A172 (cell line): ENCODE measurements at places on chromosomes 5 and 9.
A peak's percentile ranks its signal among the peaks of the same experiment; 100 is the strongest.

DNA sequence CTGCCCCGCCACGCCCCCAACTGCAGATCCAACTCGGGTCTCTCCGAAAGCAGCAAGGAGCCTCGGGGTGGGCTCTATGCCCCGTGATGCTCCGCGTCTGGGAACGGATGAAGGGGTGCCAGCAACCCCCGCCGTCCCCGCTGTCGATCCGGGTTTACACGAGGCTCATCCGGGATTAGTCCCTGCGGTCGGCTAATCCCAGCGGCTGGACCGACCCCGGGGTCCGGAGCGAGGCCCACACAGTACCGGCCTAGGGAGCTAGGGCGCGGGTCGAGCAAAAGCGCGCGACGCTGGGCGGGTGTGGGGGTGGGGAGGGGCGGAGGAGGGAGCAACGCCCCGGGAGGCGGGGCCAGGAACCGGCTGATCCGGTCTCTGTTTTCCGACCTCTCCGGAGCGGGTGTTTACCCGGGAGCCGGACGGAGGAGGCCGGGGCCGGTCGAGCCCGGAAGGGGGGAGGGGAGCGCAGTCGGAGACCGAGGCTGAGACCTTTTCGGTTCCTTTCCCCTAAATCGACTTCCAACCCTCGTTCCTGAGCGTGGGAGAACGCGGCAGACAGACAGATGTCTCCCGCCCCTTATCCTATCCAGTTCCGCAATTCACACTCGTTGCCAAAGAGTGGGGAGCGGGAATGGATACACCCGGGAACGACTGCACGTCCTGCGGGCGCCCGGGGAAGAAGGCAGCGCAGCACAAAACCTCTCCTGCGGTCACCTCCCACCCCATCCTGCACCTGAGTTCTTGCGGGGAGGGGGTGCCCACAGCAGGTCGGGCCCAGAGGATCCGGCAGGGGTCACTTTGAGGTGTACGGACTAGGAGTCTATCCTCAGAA, 28.6 kb downstream of the PCDH1 start:
- peak; percentile 69 for DNase-seq

- peak; percentile 86 for DNase-seq
Measured at GRCh38 chr5:125043781-125044391, 297.4 kb upstream of the ZNF608 start.

- no peak for DNase-seq
Measured at GRCh38 chr5:7902666-7903625, 34.0 kb downstream of the MTRR start.

DNA sequence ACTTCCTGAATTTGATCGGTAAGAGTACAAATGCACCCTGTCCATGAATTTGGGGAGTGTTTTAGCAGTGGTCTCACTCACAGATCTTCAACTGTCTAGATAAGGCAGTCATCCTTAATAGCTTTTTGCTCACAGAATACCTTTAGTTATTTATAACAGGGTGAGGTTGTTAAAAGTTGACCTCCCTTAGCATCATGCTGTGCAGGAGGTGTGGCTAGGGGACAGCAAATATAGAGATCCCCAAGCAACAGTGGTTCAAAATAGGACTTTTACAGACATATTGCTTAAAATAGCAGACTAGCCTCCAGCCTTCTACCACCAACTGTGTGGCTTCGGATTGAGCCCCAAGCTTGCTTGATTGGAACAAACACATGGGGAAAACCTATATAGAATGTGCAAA, 724.4 kb downstream of the TLE1 start:
- no peak for DNase-seq

GRCh38 chr5:54311176-54311677, 854 bp upstream of the ARL15 start:
- no peak for DNase-seq

DNA sequence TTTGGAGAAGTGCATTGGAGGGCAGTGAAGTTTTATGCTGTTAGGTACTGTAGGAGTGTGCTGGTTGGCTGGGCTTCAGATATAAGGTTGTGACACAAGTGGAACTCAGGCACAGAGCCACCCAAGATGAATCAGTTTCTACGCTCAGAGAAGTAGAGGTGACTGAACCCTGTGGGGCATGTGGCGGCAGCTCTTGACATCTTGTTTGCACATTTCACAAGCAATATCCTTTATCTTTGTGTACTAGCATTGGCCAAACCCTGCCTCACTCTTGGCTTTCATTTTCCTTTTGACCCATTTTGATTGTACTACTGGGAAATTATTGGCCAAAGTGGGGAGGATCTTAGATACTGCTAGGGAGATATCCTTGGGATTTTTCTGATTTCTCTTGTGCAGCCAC, 110.0 kb downstream of the PSAT1 start:
- no peak for DNase-seq

DNA sequence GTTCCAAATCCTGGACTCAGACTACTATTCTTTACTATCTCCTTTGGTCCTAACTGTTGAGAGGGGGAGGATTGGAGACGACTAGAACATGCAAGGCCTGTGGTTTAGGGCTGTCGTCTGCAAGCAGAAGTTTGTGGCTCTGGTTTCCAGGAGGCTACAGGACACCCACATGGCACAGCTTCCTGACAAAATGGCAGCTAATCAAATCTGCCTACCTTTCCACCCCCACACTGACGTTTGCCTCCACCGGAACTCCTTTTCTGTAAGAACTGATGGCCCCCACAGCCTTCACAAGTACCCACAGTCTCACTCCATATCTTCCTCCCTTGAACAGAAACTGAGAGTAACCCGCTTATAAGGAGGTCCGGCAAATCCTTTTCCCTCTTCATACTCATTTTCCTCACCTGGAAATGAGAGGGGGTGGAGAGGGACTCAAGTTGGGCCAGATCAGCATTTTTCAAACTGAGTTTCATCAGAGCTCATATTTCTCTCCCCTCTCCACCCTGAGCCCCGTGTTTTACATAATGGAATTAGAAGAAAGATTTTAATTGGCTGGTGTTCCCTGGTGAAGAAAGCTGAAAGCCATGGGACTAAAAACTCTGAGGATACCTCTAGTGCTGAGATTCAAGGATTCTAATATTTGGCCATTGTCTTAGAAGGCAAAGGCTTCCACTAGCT, 5.2 kb downstream of the SLC31A2 start:
- DNase-seq = no peak

GRCh38 chr5:150789450-150789849, 10.9 kb downstream of the SMIM3 start:
- DNase-seq = no peak

DNA sequence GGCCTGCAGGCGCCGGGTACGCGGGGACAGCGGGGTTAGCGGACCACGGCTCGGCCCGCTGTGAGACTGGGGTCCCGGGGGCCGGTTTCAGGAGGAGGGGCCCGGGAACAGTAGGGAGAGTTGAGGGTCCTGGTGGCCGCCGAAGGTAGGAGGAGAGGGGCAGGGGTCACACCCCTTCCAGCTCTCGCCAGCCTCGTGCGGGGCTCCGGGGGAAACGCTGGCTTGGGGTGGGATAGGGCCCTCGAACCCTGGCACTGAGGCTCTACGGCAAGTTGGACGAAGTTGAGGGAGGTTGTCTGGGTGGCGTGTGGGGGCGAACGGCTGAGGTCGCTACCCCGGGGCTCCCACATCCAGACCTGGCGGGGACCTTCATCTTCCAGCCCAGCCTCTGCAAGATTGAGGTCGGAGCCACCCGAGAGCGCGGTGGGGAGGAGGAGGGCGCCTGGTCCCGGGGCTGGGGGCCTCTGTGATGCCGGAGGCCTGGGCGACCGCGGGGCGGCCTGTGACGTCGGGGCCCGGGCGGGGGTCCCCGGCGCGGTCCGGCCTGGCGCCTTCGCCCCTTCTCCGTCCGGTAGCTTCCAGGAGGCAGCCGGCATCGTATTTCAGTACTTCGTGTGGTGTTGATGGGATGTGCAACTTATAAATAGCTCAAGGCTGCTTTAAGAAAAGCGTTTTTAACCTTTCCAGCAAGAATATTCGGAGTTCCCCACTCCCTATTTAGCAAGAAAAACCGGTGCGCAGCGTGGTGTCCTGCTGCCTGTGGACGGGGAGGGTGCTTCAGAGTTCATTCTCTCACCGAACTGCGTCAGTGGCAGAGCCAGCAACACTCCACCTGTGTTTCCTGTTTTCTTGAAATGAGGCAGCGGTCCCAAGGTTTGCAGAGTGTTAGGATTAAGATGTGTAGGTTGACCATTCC, 902 bp downstream of the HABP4 start:
- DNase-seq = peak; percentile 55

DNA sequence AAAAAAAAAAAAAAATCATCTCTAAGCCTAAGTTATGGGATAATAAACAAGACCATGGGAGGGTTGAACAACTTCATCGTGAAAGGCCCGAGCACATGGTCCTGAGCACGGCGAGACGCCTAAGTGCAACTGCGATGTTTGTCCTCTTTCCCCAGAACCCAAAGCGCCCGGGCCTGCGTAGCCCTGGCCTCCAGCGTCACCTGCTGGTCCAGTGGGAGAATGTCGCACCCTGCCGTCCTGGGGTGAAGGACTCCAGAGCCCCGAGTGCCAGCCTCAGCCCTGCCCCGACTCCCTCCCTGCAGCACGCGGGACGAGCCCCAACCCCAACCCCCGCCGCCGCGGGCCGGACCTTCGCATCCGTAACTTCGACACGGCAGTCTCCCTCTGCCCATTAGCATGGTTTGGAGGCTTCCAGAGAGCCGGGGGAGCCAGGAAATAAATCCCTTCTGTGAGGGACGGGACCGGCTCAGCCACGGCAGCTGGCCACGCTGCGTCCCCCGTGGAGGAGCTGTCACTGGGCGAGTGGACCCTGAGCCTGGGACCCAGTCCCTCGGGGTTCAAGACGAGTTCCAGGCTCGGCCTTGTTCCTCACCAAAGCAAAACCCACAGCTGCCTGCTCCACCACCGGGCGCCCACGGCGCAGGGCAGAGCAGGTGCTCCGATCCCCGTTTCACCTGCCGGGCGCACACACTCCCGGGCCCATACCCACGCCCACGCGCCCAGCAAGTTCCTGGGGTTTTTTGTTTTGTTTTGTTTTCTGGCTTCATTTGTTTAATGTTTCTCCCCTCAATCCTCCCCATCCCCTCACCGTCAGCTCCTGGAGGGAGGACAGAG, 132.5 kb upstream of the HAND1 start:
- DNase-seq = peak; percentile 81

GRCh38 chr5:161396171-161396570, 150.4 kb downstream of the GABRB2 start:
- no peak for DNase-seq

DNA sequence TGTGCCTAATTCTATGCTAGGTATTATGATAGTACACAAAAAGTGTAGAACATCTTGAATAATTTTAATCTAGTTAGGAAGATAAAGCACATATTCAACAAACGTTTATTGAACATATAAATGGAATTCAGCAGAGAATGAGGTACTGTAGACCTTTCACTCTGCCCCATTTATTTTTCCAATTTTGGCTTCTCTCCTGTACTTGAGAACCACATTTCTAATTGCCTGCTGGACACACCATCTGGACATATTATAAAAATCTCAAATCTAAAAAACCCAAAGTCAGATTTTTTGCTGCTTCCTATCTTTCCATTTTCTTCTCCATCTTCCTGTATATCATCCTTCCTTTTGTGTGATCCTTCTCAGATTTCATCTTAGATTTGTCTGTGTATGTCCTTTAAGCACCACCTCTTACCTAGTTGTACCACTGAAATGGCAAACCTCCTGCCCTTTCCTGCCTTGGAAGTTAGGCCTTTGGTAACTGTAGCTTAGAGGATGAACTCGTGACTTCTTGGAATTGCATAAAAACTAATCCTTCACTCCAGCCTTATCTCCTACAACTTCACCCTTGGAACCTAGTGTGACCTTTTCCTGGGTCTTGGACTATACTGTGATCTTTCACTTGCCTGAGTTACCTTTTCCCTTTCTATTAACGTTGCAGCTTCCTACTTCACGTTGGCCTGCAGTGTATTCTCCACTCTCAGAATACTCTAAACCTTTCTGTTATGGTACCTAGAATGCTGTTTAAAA, 8.8 kb downstream of the SLC26A2 start:
- DNase-seq = no peak

GRCh38 chr9:27749838-27750237, 176.6 kb upstream of the C9orf72 start:
- DNase-seq = no peak

GRCh38 chr9:129840034-129840433, 4.8 kb downstream of the USP20 start:
- no peak for DNase-seq
